ENCODE measurements at places on chromosomes 11 and 22. TPM values are rescaled to one million over a fixed set of nuclear protein-coding genes. Genes with fewer than 3 reads are reported as not detected.

DNA sequence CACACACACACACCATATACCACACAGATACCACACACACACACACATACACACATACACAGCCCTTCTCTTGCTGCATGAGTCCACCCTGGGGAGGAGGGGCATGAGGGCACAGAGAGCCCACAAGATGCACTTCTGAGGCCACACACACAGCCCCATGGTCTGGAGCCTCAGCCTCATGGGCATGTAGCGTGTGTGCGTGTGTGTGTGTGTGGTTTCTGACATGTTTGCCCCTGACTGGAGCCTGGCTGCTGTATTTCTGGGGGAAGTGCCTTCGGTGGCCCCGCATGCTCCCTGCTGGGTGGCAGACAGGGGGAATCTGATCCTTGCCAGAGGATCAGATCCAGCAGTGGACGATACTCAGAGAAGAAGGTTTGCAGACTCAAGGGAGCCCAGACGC lies 97.0 kb upstream of the PRR5 start:
- DNase-seq, result no peak

GRCh38 chr22:40433416-40434090 lies 63.2 kb downstream of the SGSM3 start:
- no peak for DNase-seq

GRCh38 chr11:47672283-47672730 lies 29.9 kb upstream of the MTCH2 start:
- DNase-seq, result no peak

The SYCE3 gene
- not detected for total RNA-seq

The RAB36 gene
- total RNA-seq, result 0.37 TPM

The PANX3 gene
- total RNA-seq, result not detected

The SLC16A8 gene
- total RNA-seq, result not detected
